ENCODE measurements at places on chromosomes 3 and 15. TPM values are rescaled to one million over a fixed set of nuclear protein-coding genes. Genes with fewer than 3 reads are reported as not detected.

DNA sequence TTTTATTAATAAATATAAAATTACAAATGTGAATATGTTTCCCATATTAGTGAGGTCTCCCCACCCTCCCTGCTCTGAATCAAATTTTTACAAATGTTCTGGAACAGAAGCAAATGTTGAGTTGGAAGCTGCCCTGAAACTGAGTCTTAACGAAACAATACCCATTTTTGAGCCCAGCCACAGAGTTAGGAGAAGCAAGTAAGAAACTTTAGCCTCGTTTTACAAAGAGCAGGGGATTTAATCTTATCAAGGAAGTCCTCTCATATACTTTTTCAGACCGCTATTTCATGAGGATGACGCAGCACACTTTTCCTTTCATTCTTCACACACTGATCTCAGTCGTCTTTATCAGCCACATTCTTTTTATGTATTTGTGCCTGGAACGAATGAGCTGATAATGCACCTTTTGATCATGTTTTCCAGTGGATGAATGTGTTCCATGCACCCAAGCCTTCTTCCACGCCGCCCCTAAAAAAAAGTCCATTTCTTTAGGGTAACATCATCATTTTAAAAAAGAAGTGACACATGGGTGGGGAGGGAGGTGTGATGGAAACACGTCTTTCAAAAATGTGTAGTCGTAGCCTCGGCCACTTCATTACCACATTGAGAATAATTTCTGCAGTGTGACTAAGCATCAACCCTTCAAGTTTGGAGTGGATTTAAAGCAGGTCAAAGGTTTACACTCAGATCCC lies 48.1 kb downstream of the SETMAR start:
- no peak for DNase-seq

Gene XCR1
- 0.02 TPM for total RNA-seq

GRCh38 chr3:49813497-49814174 lies at the start of gene UBA7:
TSS of gene UBA7 (minus strand) at chr3:49813953. CDS start at chr3:49813787, 166 bp downstream.
- no peak for DNase-seq

- DNase-seq, result no peak
Measured at GRCh38 chr3:176789281-176789705, 408.0 kb downstream of the TBL1XR1 start.

Gene MDFIC2
- not detected for total RNA-seq

Gene TGM5
- total RNA-seq, result not detected

DNA sequence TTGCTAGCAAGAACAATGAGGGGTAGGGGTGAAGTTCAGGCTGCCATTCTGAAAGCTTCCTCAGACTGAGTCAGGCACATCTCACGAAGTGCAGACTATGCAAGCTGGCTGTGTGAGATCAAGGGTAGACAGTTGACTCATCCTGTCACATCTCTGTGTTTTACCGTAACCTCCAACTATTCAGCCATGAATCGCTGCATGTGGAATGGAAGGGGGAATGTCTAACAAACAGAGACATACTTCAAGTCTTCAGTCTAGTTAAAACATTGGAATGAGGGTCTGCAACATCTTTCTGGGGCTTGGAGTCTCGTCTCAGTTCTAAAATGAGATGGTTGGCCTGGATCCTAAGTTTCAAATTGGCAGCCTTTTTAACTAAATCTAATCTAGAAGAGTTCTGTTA lies 25.9 kb downstream of the AGTR1 start:
- DNase-seq, result no peak

Gene PLA2G4F
- 0.16 TPM for total RNA-seq

- DNase-seq, result no peak
Measured at GRCh38 chr3:156579427-156579851, 24.5 kb upstream of the SSR3 start.

Gene GOLGA8B
- total RNA-seq, result 38.3 TPM

DNA sequence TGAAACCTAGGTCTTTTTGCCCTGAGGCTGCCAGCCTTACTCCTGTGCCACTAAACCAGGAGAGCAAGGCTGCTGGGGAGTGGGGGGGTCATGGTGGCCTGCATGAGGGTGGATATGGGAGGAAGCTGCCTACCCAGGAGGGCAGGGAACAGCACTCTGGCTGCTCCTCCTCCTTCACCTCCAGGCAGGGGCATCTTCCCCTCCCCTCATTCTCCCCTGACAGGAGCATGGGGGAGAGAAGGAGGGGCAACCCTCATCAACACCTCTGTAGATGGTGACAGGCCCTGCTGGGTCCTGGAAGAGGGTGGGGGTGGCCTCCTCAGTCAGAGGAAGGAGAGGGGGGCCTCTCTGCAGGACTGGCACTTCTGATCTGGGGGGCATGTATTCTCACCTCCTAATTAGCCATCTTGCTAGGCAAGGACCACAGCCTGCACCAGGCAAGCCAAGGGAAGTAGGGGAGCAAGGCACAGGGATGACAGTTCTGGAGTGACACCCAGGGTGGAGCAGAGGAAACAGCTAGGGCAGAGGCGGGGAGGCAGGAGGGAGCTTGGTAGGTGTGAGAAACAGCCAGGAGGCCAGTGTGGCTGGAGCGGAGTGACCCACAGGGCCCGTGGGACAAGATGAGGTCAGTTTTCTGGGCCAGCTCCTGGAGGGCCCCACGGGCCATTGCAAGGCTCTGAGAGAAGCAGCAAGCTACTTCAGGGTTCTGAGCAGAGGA lies 4.9 kb downstream of the CCDC33 start:
- DNase-seq, result no peak

GRCh38 chr15:40623361-40623760 lies 29.3 kb downstream of the KNL1 start:
- no peak for DNase-seq

Gene PIERCE2
- total RNA-seq, result 1.6 TPM

Gene TRIM42
- total RNA-seq, result not detected

- no peak for DNase-seq
Measured at GRCh38 chr3:130428871-130429712, 83.6 kb downstream of the COL6A5 start.

GRCh38 chr15:50813865-50814264 lies 48.4 kb upstream of the SPPL2A start:
- DNase-seq, result no peak

GRCh38 chr15:79197285-79197684 lies 85.2 kb upstream of the ANKRD34C start:
- no peak for DNase-seq

Gene CRTC3
- total RNA-seq, result 8.4 TPM

DNA sequence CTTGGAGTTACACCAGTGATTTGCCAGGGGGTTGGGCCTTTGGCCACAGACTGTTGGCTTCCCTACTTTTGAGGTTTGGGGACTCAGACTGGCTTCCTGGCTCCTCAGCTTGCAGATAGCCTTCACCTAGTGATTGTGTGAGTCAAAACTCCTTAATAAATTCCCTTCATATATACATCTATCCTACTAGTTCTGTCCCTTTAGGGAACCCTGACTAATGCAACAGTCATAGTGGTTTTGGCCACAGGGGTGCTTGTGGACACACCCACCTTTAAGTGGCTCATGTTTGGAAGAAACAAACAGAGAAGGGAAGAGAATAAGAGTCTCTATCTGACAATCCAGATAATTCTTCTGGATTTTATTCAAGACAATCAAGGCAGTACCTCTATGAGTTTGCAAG lies 457.7 kb downstream of the EPHA3 start:
- no peak for DNase-seq

Gene ZNF385D
- 9.0 TPM for total RNA-seq

GRCh38 chr15:51718219-51718618 lies 19.2 kb downstream of the LYSMD2 start:
- no peak for DNase-seq

- DNase-seq, result no peak
Measured at GRCh38 chr3:124168271-124168670, 176.3 kb upstream of the ROPN1 start.

DNA sequence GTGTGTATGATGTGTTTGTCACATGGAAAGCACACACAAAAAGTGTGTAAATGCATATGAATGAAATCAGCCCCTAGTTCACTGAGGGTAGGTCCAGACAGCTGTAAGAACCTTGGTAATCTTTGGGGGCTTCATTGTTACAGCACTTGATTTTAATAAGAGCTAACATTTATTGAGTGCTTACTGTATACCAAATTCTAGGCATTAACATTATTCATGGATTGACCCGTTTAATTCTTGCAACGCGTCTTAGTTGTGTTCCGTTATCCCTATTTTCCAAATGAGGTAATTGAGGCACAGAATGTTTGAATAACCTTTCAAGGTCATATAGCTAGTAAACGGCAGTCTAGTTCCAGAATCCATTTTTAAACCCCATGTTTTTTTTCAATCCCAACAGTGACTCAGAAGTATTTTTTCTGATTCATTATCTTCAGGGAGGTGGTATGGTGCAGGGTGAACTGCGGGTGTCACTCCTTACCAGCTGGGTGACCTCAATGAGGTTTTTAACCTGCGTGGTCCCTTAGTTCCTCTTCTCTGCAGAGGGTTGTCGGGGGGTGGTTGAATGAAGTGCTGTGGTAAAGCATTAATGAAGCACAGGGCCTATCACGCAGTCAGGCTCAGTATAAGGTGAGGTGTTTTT lies 14.2 kb downstream of the RAB8B start:
- no peak for DNase-seq

GRCh38 chr3:117567906-117568305 lies 858.3 kb downstream of the TUSC7 start:
- no peak for DNase-seq

Gene NFKBIZ
- total RNA-seq, result 16.9 TPM

DNA sequence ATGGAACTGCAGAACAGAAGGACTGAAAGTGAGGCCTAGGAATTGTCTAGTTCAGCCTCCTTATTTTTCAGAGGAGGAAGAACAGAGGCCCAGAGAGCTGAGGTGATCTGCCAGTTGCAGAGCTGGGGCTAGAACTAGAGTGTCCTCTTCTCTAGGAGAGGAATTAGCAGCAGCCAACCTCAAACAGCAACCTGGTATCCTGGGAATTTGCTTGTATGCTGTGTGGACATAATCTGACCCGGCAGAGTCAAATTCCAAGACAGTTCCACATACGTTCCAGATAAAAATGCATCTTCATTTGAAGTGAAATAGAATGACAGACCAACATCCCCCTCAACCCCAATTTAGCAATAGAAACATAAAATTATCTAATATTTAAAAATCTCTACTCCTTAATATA lies 13.5 kb upstream of the TSC22D2 start:
- no peak for DNase-seq

Gene RTP3
- not detected for total RNA-seq

GRCh38 chr3:190617185-190617584 lies 103.3 kb downstream of the IL1RAP start:
- DNase-seq, result no peak

GRCh38 chr15:96330450-96331143 lies at the start of gene NR2F2:
TSS of gene NR2F2 (plus strand) at chr15:96330700. CDS start at chr15:96332106, 1,406 bp downstream.
- peak; percentile 91 for DNase-seq

Gene DUOXA2
- total RNA-seq, result 0.11 TPM

DNA sequence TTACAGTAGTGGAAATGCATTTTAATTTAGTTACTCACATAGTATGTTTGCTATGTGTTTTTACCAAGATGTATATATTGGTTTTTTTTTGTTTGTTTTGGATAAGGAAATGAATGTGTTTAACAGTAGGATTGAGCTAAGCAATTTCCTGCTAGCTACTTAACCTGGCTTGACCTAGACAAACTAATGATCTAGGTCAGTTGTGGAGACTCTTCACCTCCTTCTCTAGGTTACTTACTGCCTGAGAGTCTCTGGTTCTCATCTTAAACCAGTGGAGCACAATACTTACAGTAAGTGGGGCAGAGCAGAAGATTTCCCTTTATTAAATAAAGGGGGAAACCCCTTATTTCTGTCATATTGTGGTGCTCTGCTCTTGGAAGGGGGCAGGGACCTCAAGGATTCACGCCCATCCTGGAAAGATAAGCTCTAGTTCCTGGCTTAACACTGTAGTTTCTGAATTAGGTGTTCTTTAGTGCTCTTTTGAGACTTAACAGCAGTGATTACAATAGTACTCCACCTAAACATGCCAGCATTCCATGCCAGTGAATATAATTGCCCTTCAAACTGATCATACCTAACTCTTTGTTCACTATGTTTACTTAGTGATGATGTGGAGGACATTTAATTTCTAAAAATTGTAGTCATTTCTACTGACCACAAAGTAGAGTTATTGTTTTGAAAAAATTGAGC lies 79.9 kb downstream of the UBP1 start:
- DNase-seq, result no peak

- no peak for DNase-seq
Measured at GRCh38 chr3:125220727-125221429, 8.3 kb upstream of the SLC12A8 start.

- DNase-seq, result no peak
Measured at GRCh38 chr15:31341071-31341470, 14.4 kb downstream of the KLF13 start.

Gene TUSC7
- total RNA-seq, result not detected

Gene ADGRG7
- total RNA-seq, result not detected

DNA sequence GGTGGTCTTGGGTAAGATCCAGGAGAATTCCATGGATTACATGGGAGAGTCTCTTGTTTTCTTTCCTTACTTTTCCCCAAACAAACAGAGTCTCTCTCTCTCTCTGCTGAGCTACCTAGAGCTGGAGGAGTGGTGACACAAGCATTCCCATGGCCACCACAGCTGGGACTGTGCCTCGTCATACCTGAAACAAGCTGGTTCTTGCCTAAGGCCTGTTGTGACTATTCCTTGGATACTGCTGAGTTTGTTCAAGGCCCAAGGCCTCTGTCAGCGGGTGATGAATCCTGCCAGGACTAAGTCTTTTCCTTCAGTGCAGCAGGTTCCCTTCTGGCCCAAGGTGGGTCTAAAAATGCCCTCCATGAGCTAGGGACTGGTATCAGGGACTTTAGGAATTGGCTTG lies 378.1 kb upstream of the ZNF385D start:
- no peak for DNase-seq

Gene ANKRD34C
- not detected for total RNA-seq

DNA sequence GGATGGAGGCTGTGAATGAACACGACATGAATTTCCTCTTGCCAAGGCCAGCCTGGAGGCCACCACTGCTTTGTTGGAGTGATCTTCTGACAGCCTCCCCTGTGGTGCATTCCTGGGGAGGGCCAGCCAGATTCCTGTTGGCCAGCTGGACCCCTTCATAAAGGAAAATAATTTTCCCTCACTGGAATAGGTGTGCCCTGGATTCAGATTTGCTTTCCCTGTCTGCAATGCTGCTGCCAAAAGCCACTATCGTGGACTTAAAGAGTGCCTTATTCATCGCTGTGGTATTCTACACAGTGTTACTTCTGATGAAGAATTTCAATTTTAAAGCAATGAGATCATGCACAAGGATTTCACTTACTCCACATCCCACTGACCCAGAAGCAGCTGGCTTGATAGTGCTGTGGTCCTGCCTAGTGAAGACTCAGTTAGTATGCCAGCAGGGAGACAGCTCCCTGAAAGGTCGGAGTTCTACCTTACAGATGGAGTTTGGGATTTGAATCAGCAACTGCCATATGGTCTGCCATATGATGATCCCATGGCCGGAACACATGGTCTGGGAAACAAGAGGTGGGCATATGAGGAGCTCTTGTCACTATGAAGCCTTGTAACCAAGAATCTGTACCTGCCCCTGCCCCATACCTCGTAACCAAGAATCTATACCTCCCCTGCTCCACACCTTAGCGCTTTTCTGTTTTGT lies 145.2 kb downstream of the KLF13 start:
- no peak for DNase-seq

Gene NRROS
- 5.1 TPM for total RNA-seq

DNA sequence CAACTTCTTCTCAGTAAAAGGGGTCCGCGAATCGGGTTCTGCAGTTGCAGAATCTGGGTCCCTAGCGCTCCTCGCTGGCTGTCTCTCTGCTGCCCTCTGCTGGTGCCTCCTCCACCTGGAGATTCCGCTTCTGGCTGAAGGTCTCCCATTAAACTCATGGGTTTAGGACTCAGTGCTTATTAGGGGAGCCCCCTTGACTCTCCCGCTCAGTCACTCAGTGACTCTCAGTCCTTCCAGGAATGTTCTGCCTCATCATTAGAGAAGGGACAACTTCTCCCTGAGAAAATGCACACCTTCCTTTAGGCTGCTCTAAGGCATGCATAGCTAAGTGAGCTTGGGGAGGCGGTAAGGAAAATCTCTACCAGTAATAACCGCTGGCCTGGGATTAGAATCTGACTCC lies 7.1 kb downstream of the CPN2 start:
- peak; percentile 90 for DNase-seq

Measured in WTC11 (cell line).